ENCODE measurements at places on chromosomes 11 and 22.

GRCh38 chr22:30170129-30170528 lies 76.4 kb downstream of the LIF start:
- no peak for DNase-seq

DNA sequence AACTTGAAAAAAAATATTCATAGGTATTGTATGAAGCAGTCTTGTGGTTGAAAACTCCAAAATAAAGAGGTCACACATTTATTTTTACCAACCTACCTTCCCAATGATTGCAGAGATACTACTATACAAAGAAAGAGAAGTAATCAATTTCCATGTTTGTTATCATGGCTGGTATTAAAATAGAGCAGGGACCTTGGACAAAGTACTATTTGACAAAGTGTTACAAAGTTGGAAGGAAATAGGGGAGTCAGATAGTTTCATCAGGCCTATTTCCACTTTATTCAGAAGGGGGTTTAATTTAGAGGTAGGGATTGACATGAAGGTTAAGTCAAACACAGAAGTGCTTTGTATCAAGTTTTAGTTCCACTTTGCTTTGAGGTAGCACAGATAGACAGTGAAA lies 34.4 kb upstream of the KIRREL3 start:
- DNase-seq = no peak

DNA sequence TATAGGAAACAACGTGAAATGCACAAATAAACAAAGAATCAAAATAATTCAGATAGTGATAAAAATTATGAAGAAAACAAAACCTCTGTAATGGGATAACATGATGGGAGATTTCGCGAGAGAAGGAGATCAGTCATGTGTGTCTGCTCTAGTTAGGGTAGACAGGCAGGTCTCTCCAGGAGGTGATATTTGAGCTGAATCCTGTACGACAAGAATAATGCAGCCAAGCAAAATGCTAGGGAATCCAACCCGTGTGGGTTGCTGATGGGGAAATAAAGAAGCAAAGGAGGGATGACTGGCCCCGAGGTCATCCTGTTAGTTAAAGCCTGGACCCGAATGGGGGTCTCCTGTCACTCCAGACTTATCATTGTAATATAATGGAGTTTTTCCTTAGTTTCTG lies 16.0 kb downstream of the MAML2 start:
- no peak for DNase-seq

DNA sequence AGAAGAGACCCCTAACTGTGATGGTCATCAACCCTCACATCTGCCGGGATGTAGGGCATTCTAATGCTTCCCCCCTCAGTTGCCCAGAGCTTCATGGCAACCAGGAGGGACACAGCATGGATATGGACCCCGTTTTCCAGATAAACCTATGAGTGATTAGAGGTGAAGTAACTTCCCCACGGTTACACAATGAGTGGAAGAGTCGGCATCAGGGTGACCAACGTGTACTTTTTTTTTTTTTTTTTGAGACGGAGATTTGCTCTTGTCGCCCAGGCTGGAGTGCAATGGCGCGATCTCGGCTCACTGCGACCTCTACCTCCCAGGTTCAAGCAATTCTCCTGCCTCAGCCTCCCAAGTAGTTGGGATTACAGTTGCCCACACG lies 25.0 kb downstream of the TXN2 start:
- DNase-seq = no peak

- no peak for DNase-seq
Measured at GRCh38 chr22:36510966-36511881, 4.4 kb upstream of the FOXRED2 start.

DNA sequence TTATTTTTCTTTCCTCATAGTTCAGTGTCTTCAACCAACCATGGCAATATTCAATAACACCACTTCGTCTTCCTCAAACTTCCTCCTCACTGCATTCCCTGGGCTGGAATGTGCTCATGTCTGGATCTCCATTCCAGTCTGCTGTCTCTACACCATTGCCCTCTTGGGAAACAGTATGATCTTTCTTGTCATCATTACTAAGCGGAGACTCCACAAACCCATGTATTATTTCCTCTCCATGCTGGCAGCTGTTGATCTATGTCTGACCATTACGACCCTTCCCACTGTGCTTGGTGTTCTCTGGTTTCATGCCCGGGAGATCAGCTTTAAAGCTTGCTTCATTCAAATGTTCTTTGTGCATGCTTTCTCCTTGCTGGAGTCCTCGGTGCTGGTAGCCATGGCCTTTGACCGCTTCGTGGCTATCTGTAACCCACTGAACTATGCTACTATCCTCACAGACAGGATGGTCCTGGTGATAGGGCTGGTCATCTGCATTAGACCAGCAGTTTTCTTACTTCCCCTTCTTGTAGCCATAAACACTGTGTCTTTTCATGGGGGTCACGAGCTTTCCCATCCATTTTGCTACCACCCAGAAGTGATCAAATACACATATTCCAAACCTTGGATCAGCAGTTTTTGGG lies at the start of gene OR51T1:
Gene OR51T1 (plus strand): TSS at position 41 of the 641 bp plus-strand sequence. CDS start 0 bp downstream, at position 41.
- no peak for DNase-seq
